ENCODE measurements at places on chromosomes 7 and 10.

DNA sequence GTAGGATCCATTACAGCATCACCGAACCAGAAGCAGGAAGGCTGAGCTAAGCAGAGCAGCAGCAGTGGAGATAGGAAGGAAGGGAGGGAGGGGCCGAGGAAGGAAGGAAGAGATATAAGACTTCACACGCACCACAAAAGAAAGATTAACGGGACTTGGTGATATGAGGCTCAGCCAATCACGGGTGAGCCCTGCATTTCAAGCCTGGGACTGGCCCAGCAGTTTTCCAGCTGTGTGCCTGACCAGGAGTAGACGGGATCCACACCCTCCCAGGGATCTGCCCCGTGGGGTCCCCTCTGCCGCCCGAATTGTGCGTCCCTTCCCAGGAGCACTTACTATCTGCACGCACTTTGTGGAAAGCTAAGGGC lies 16.2 kb downstream of the ATG9B start:
- DNase-seq = no peak

- DNase-seq = no peak
Measured at GRCh38 chr7:155361947-155362346, 64.3 kb downstream of the INSIG1 start.

GRCh38 chr7:93301736-93302135 lies 69.6 kb downstream of the VPS50 start:
- DNase-seq = no peak

DNA sequence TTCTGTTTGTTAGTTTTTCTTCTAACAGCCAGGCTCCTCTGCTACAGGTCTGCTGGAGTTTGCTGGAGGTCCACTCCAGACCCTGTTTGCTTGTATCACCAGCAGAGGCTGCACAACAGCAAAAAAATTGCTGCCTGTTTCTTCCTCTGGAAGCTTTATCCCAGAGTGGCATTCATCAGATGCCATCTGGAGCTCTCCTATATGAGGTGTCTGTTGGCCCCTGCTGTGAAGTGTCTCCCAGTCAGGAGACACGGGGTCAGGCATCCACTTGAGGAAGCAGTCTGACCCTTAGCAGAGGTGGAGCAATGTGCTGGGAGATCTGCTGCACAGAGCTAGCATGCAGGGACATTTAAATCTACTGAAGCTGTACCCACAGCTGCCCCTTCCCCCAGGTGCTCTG lies 26.7 kb upstream of the CROT start:
- DNase-seq = no peak

DNA sequence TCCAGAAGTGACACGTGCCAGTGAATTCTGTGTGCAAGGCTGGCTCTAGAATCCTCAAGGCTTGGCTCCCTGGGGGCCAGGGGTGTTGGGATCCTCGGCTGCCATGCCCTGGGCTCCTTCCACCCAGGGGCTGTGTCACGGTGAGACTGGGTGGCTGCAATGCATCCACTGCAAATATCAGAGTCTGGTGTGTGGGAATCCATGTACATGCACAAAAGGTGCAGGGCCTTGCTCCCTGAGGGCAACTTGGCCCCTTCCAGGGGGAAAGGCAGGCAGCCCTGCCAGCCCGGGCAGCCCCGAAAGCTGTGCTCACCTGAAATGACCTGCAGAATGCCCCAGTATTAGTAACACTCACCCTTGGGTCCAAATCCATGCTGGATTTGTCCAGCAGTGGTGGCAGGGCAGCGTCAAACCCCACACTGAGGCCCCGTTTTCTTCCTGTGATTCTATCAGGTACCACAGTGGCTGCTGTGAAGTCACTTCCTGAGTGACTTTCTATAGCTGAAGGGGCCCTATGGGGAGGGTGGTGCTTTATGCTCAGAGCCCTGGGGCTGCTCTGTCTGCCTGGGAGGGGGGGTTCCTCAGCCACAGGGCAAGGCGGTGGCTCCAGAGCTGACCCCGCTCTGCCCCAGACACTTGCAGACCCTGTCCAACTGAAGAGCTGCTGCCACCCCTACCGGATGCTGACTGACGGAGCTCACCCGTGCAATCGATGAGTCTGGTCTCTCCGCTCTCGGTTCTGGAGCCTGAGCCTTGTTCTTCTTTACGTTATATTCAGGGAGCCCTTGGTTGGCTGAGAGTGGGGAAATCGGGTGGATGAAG lies 317.7 kb downstream of the GLRX3 start:
- DNase-seq = no peak

- DNase-seq = no peak
Measured at GRCh38 chr7:37709631-37710509, 26.3 kb downstream of the GPR141 start.

DNA sequence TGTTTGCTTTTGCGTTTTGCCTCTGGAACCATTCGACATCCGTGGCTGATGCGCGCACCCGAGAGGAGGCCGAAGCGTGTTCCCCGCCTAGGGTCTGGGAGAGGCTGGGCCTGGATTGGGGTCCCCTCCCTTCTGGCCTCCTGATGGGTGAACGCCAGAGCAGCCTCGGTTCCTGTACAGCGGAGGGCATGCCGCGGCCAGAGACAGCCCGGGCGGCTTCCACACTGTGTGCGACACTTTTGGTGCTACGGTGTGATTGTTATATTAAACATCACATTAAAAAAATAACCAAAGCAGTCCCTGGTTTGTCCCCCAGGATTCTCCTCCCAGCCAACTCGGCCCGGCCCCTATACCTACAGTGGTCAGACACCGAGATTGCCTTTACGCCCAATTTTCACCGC lies 3.7 kb upstream of the HOXA7 start:
- peak; percentile 68 for DNase-seq

GRCh38 chr7:23533238-23533604 lies 1.4 kb upstream of the TRA2A start:
- no peak for DNase-seq

DNA sequence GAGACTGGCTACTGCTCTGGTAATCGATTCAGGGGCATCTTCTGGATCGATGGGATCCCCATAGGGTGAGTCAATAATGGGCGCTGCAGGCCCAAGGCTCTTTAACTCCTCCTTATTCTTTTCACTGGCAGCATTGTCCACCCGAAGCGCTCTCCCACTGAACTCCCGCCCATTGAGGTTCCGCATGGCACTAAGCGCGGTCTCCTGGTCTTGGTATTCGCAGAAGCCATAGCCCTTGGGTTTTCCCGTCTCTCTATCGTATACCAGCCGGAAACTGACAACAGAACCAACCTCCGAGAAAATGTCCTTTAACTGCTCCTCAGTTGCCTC lies 285 bp downstream of the CSTF2T start:
- DNase-seq = no peak

- peak; percentile 96 for DNase-seq
Measured at GRCh38 chr7:157138424-157139110, at the start of gene UBE3C. Gene UBE3C (plus strand): TSS chr7:157138926. CDS start chr7:157139273, 347 bp downstream.

- DNase-seq = no peak
Measured at GRCh38 chr10:73965890-73966768, 31.8 kb upstream of the VCL start.

DNA sequence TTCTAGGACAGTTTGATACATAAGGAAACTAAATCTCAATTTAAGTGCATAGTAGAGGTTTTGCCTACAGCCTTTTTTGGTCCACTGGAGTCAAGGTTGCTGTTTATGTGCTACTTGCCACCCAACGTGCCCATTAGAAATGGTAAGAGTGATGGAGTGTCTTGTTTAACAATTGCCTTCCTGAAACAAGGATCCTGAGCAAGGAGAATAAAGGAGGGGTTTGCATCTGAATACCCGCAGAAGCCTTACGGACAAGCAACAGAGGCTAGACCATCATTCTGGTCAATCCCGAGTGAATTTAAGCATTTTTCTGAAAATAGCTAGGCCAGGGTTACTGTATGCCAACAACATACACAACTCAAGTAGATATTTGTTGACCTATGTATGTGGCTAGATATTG lies 63.6 kb downstream of the MARCHF5 start:
- no peak for DNase-seq

- DNase-seq = no peak
Measured at GRCh38 chr7:149854611-149855360, 16.6 kb downstream of the ZNF862 start.

DNA sequence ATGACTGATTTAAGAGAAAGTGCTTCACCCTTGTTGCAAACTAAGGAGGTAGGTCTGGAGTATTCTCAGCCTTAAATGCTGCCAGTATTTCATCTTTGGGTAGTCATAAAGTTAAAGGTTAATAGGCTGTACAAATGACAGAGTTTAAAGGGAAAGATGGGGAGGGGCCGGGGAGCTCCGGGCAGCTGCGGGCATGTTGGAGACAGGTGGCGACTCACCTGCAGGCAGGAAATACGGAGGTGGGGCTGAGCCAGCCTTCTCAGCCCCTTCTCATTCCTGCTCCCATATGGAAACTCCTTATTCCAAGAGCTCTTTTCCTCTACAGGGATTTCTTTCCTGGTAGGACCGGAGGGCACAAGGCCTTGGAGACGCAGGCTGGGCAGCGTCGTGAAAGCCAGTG lies 31.8 kb upstream of the HMX3 start:
- no peak for DNase-seq

DNA sequence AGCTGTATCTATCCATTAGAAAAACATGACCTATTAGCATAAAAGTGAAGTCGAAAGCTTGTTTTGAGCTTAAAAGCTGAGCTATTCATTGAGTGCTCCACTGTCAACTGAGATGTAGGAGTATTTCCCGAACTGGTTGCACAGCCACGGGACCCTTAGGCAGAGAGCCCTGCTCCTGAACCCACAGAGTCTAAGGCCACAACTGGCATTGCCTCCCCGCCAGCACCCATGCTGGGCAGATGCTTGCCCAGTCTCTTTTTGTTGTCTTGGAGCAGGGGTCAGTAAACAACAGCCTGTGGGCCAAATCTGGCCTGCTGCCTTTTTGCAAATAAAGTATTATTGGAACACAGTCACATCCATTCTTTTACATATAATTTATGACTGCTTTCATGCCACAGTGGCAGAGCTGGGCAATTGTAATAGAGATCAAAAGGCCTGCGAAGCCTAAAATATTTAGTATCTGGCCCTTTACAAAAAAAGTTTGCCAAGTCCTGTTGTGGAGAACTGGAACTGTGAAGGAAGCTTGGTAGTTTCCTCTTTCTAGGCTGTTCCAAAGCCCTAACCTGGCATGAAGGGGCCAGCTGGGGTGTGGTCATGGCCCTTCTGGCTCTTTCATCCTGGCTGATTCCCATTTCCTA lies 58.4 kb upstream of the WAPL start:
- no peak for DNase-seq

- DNase-seq = no peak
Measured at GRCh38 chr10:132841615-132841975, 55.6 kb upstream of the NKX6-2 start.

GRCh38 chr10:74072503-74072902 lies 74.6 kb downstream of the VCL start:
- DNase-seq = no peak

- no peak for DNase-seq
Measured at GRCh38 chr10:86357041-86357440, 9.6 kb downstream of the GRID1 start.

- no peak for DNase-seq
Measured at GRCh38 chr10:77325233-77325537, 312.4 kb downstream of the KCNMA1 start.

DNA sequence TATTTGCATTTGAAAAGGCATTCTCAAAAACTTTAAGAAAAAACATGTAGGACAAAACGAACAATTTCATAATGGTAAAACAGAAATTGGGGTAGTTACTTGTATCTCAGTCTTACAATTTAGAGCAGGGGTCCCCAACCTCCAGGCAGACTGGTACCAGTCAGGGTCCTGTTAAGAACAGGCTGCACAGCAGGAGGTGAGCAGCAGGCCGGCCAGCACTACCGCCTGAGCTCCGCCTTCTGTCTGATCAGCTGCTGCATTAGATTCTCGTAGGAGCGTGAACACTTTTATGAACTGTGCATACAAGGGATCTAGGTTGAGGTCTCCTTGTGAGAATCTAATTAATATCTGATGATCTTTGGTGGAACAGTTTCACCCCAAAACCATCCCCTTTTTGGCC lies 77.3 kb downstream of the SEMA3A start:
- DNase-seq = no peak

GRCh38 chr7:18570890-18571478 lies 75.4 kb downstream of the HDAC9 start:
- no peak for DNase-seq

- DNase-seq = no peak
Measured at GRCh38 chr7:145216866-145217265, 381.0 kb upstream of the TPK1 start.

DNA sequence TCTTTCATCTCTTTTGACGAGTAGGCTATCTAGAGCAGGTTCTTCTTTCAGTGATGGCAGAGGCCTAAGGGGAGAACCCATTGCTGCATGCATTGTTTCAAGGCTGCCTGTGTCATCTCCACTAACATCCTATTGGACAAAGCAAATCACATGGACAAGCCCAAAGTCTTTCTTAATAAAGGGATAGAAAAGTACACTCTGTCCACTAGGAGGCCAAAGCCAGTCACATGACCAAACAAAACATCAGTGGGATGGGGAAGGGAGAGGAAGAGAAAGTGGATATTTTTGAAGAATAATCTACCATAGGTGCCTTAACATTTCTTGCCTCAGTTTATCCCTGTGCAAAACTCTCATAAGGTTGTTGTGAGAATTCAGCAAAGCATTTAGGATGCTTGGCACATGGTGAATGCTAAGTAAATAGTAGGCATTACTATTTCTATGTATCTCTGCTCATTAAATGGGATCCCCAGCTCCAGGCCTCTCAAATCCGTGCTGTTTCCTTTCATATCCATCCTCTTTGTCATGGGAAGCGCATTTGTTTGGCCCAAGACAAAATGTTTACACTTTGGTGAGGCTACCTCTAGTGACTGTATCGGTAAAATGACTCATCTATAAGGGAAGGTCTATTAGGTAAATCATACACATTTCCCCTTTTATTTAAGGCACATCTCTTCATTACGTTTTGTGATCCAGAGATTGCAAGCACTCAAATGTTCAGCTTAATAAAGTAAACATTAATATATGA lies 16.7 kb upstream of the CADPS2 start:
- no peak for DNase-seq

GRCh38 chr7:2114052-2114451 lies 118.7 kb downstream of the MAD1L1 start:
- no peak for DNase-seq

DNA sequence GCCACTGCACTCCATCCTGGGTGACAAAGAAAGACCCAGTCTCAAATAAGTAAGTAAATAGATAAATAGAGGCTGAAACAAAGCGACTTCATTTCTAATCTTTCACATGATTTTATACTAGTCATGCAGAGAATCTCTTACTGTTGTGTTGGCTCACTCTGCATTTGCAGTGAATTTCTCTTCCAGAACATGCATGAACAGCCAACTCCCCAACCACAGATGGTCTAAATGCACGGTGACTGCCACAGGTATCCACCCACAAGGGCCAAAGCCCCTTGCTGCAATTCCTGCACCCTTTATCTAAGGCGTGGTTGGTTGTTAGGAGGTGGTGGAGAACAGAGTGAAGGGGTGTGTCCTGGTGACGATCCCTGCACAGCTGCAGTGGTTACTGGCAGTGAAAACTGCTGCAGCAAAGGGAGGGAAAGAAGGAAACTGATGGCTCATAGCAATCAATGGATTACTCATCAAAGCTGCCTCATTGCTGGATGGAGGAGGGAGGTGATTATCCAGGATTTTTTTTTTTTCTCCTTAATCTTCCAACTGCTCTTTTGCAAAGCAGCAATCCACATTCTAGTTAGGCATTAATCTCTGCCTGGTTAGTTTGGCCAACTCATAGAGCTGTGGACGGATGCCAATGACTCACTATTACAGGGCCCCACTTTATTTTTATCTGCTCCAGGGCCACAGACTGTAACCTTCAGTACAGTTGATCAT lies 50.6 kb downstream of the PRTFDC1 start:
- no peak for DNase-seq
